ENCODE measurements at places on chromosomes 1 and 21.

DNA sequence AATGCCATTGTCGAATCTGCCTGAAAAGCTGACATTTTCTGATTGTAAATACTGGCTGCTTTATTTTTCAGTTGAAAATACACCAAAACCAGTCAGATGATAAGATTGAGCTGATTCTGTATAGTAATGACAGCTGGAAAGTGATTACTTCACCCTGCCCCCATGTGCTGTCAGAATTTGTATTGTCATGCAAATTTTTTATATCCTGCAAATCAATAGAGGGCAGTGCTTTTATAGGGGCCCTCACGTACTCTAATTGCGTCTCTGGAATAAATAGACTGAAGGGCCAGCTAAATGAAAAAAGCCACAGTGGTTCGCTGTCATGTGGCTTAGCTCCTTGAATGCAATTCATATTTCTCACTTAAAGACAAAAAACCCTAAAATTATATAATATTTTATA, 208.6 kb downstream of the LHX8 start:
- DNase-seq = no peak
- H3K27ac ChIP-seq = no peak overlapping the region
- no peaks in the 10 kb centered on the region for H3K36me3 ChIP-seq
- H3K4me3 ChIP-seq = no peak overlapping the region

DNA sequence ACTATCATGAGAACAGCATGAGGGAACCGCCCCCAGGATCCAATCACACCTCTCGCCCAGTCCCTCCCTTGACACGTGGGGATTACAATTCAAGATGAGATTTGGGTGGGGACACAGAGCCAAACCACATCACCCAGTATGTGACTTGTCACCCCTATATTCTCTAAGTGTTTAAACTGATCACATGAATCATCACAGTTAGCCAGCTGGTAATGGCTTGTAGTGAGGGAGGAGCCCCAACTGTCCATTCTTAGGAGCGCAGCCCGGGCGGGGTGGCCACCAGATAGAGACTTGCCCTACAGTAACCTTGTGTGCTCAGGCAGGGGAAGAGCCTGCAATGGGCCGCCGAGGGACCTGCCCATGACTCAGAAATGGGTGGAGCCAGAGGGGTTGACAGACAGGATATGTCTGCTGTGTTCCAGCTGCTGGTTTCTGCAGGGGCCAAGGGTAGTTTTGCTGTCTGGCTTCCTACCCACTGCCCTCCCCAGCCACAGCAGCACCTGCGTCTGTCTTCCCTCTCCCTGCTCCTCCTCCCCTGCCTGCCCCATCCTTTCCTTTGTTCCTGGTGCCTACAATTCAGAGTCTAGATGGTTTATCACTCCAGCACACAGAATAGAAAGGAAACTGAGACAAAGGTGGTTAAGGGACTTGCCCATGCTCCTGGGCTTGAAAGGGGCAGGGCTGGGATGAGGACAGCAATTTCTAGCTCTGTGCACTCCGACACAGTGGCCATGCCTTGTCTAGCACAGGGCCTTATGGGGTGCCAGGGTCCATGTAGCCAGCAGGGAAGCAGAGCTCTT, 9.2 kb downstream of the ABCG1 start:
- no peaks in the 10 kb centered on the region for H3K27me3 ChIP-seq
- DNase-seq = peak; percentile 92
- H3K4me1 ChIP-seq = peaks cover 28% of the 10 kb centered on the region

GRCh38 chr1:55700359-55701130, 485.4 kb upstream of the USP24 start:
- no peak for DNase-seq
- H3K4me3 ChIP-seq = no peak overlapping the region
- H3K4me1 ChIP-seq = no peaks in the 10 kb centered on the region
- H3K36me3 ChIP-seq = no peaks in the 10 kb centered on the region
- no peak overlapping the region for H3K27ac ChIP-seq

DNA sequence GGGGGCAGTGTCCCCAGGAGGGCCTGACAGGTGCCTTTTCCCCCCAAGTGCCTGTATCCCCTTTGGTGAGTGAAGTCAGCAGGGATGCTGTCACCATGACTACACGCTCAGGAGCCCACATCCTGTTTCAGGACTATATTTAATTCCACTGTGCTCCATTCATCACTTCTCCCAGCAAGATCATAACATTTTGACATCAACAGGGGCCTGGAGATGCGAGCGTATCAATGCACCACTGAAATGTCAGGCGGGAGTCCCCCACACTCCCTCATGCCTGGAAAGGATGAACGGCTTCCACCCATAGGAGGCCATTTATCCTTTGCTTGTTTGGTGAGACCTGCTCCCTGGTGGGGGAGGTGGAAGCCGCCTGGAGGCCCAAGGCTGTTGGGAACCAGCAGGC, 119.1 kb downstream of the PTPRU start:
- H3K27me3 ChIP-seq = peaks cover 80% of the 10 kb centered on the region
- no peak overlapping the region for H3K27ac ChIP-seq
- DNase-seq = no peak
- H3K4me3 ChIP-seq = no peak overlapping the region

DNA sequence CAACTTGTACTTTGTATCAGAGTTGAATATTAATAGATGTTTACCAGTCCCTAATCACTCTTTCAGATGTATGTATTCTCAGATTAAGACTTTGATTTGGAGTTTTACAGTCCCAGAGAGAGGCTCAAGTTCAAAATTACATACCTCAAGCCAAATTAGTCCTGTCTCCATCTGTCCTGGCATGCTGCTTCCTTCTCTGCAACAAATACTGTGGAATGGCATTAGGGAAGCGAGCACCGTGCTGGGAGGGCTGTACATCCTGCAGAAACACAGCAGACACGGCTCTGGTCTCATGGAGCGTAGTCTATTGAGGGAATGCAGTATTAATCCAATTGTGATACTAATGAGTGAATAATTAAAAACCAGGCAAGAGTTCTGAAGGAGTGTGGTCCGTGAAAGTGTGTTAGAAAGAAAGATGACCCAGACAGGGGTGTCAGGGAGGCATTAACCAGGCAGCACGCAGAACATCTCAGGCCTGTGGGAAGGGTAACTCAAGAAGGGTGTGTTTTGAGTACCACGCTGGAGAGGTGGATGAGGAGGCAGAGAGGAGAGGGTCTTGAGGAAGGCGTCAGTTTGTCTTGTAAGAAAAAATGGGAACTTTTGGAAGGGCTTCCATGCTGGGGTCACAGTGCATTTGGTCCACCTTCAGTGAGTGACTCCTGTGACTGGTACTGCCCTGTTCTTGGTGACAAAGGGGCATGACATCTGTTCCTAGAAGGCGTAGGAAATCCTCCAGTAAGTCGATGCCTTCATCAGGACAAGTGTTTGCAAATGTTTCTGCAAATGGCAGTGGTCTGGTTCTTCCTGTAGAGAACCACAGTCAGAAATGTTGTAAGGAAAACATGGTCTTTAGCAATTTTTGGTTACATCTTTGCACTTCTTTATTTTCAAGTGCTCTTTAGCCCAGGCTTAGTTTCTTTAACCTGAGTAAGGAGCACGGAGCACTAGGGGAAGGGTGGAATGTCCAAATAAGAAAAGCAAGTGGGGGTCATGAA, 1.6 kb downstream of the RAB4A start:
- peaks cover 4% of the 10 kb centered on the region for H3K36me3 ChIP-seq
- no peaks in the 10 kb centered on the region for H3K27me3 ChIP-seq
- peak overlapping the region; percentile 96 for H3K4me3 ChIP-seq

DNA sequence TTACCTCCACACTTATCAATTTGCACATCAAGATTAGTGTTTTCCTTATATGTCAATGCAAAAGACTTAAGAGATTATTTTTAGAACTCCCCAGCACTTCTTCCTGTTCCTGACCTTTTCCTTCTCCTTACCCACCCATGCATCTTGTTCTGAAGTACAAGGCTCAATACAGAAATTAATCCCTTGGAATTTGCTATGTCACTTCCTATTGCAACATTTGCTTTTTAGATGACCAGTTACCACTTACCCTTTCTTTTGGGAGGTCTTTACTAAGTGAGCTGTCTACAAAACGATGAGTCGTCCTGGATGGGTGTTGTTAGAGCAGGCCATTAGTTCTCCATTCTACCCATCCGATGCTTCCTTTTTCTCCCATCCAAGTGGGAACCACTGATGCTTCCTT, 221.2 kb downstream of the FMN2 start:
- H3K27ac ChIP-seq = no peak overlapping the region
- H3K4me3 ChIP-seq = no peak overlapping the region
- DNase-seq = no peak
- peaks cover 6% of the 10 kb centered on the region for H3K27me3 ChIP-seq
- no peaks in the 10 kb centered on the region for H3K36me3 ChIP-seq

DNA sequence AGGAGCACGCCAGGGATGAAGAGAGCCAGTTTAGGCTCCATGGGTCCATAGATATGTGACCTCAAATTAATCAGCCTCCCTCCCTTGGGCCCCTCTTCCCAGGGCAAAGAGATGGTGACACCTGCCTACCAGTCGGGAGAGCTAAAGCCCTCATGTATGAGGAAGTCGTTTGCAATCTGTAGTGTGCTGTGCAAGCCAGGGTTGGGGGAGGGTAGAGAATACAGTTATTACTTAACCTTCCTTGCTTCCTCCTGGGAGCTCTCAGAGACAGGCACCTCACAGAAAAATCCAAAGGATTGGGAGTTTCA, 4.0 kb downstream of the PGLYRP4 start:
- peaks cover 47% of the 10 kb centered on the region for H3K4me1 ChIP-seq
- peak overlapping the region; percentile 85 for H3K4me3 ChIP-seq
- H3K27me3 ChIP-seq = peaks cover 49% of the 10 kb centered on the region
- peak overlapping the region; percentile 67 for H3K27ac ChIP-seq

- H3K4me1 ChIP-seq = no peaks in the 10 kb centered on the region
- H3K27me3 ChIP-seq = peaks cover 18% of the 10 kb centered on the region
- H3K36me3 ChIP-seq = no peaks in the 10 kb centered on the region
- DNase-seq = no peak
Measured at GRCh38 chr1:74480068-74480467, 32.3 kb downstream of the LRRC53 start.

GRCh38 chr1:23543707-23544443, 12.8 kb upstream of the E2F2 start:
- no peak overlapping the region for H3K27ac ChIP-seq
- no peaks in the 10 kb centered on the region for H3K27me3 ChIP-seq
- H3K4me3 ChIP-seq = no peak overlapping the region
- no peaks in the 10 kb centered on the region for H3K36me3 ChIP-seq
- H3K4me1 ChIP-seq = peaks cover 13% of the 10 kb centered on the region
- DNase-seq = no peak

GRCh38 chr21:34528131-34528561, 16.1 kb upstream of the KCNE1 start:
- no peaks in the 10 kb centered on the region for H3K27me3 ChIP-seq
- H3K4me3 ChIP-seq = no peak overlapping the region
- peaks cover 3% of the 10 kb centered on the region for H3K4me1 ChIP-seq

DNA sequence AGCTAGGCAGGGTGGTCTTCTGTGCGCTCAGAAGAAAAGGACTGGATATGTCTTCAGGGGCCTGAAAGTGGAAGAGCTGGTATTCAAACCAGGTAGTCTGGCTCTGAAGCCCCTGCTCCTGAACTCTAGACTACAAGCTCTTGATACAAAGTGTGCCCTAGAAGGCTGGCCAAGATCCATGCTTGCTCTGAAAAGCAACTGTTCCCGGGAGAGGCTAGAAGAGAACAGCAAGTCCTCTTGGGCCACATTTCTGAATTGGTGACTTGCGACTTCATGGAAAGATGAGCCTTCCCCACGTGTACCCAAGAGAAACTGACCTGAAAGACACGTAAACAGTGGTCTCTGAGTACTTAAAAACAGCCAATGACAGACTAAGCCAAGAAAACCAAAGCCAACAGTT, 123.3 kb upstream of the GRIK3 start:
- H3K36me3 ChIP-seq = no peaks in the 10 kb centered on the region
- no peak overlapping the region for H3K27ac ChIP-seq
- DNase-seq = no peak
- H3K4me1 ChIP-seq = no peaks in the 10 kb centered on the region
- no peak overlapping the region for H3K4me3 ChIP-seq

GRCh38 chr21:46347791-46348381, 23.9 kb downstream of the PCNT start:
- H3K4me1 ChIP-seq = peaks cover 5% of the 10 kb centered on the region
- no peak overlapping the region for H3K4me3 ChIP-seq
- no peaks in the 10 kb centered on the region for H3K27me3 ChIP-seq
- H3K36me3 ChIP-seq = peaks cover 4% of the 10 kb centered on the region

- H3K27ac ChIP-seq = peak overlapping the region; percentile 19
- H3K36me3 ChIP-seq = no peaks in the 10 kb centered on the region
- peaks cover 6% of the 10 kb centered on the region for H3K4me1 ChIP-seq
- no peak overlapping the region for H3K4me3 ChIP-seq
Measured at GRCh38 chr1:202316186-202316585, 25.6 kb downstream of the UBE2T start.

GRCh38 chr21:46394595-46395104, 64.0 kb upstream of the DIP2A start:
- no peak for DNase-seq
- peak overlapping the region; percentile 43 for H3K27ac ChIP-seq
- no peak overlapping the region for H3K4me3 ChIP-seq
- peaks cover 5% of the 10 kb centered on the region for H3K4me1 ChIP-seq

DNA sequence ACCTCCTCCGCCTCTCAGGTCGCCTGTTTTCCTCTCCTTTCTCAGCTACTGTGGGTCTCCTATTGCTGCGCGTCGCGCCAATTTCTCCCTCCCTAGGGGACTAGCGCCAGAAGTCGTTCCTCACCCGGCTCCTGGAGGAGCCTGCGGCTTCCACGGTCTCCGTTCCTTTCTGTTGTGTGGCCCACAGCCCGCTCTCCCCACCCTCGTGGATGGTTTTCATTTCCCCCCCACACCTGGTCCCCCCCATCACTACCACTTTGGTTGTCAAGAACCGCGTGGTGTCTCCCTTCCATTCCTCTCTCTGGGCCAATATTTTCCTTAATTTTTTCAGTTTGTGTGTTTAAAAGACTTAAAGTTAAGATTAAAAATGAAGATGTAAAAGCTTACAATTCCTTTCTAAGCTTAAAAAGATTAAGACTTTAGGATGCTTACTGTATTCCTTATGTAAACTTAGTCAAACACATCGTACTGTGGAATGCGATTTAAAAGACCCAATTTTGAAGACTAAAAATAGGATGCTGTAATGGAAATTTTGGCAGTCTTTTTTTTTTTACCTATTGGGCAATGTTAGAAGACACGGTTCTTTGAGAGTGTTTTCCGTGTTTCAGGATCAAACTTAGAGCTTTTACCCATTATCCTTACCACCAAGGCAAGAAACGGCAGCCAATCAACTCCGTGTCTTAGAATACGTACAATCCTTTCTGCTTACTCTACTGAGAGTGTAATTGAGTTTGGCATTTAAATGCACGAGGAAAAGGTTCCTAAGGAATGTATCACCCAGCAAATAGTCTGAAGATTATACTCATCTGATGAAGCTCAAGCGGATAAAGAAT, 773 bp downstream of the CNST start:
- H3K4me3 ChIP-seq = peak overlapping the region; percentile 98
- DNase-seq = peak; percentile 16
- H3K27ac ChIP-seq = peak overlapping the region; percentile 96
- H3K36me3 ChIP-seq = peaks cover 3% of the 10 kb centered on the region
- no peaks in the 10 kb centered on the region for H3K27me3 ChIP-seq

- no peak overlapping the region for H3K4me3 ChIP-seq
- H3K27ac ChIP-seq = peak overlapping the region; percentile 60
- DNase-seq = no peak
- no peaks in the 10 kb centered on the region for H3K36me3 ChIP-seq
Measured at GRCh38 chr1:234908571-234908970, 220.1 kb downstream of the TOMM20 start.

- no peak overlapping the region for H3K27ac ChIP-seq
- no peak for DNase-seq
- peaks cover 57% of the 10 kb centered on the region for H3K27me3 ChIP-seq
- peaks cover 3% of the 10 kb centered on the region for H3K36me3 ChIP-seq
- peaks cover 18% of the 10 kb centered on the region for H3K4me1 ChIP-seq
Measured at GRCh38 chr1:156897078-156897825, 3.7 kb downstream of the PEAR1 start.

Measured in T-helper 17 cell (primary cell).